ENCODE measurements at places on chromosomes 12 and 14.

GRCh38 chr12:58046271-58046670, 104.9 kb downstream of the ATP23 start:
- no peak for DNase-seq

GRCh38 chr14:20631880-20632389, 9.6 kb downstream of the OR6S1 start:
- peak; percentile 83 for DNase-seq

DNA sequence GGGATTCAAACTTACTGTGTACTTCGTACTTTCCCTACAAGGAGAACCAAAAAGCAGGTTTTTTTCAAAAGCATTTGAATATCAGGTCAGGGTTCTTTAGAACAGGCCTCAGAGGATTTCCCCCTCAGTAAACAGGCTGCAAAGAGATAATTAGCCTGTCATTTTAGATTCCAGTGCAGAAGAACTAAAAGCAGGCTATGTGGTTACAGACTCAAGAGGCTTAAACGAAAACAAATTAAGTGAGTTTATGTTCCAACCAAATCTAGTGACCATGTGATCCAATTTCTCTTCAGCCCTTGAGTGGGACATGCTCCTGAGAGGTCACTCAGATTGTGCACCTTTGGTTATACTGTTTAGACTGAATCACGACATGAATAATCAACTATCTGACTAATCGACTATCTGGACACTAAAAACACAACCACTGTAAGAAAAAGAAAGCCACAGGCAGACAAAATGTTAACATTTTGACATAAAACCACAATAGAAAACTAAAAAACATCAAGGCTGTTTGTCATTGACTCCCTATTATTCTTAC, 4.5 kb downstream of the TMED8 start:
- no peak for DNase-seq

DNA sequence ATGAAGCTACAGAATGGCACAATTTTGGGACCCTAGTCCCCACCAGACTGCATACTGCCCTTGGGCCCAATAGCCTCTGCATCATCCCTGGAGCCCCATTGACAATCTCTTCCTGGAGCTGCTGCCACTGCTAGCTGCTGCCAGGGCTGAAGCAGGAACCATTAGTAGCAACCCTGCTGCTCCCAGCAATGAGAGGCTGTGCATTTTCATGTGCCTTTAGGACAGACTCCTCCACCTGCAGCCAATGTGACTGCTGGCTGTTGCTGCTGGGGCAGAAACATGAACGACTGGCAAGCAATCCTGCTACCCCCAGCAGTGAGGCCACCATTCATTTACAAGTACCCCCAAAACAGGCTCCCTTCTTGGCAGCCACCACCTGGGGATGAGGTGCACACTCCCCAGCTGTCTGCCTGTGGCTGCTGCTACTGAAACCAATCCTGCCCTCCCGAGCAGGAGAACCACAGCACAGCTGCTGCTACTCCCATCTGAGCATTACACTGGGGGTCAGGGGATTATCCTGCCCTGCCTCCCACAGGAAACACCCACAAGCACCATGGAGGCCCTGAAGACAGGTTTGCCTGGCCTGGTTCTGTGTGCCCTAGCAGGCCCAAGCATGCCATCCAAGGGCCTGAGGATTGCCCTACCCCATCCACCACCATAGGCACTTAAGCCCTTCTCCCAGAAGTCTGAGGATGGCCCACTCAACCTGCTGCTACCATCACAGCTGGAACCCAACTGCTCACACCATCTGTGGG, 181.0 kb downstream of the MYRFL start:
- DNase-seq: no peak

DNA sequence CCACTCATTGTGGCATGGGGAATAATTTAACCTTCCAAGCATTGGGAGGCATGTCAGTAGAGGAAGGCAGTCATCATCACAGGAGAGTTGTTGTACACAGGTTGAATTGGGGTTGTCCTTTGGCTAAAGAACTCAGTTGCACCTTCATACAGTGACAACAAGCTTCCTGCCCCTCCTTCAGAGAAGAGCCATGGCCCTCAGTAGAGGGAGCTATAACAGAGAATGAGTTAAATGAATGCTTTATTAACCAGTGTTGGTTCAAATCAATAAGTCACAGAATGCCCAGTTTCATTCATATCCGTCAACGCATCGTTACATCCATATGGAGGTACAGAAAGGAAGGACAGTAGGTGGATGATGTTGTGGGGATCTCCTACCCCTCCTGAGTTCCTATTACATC, 4.8 kb downstream of the IFNG-AS1 start:
- no peak for DNase-seq

GRCh38 chr12:94139816-94140215, 8.6 kb upstream of the PLXNC1 start:
- DNase-seq: no peak

GRCh38 chr12:57765003-57765697, 1.7 kb downstream of the CYP27B1 start:
- peak; percentile 50 for DNase-seq

DNA sequence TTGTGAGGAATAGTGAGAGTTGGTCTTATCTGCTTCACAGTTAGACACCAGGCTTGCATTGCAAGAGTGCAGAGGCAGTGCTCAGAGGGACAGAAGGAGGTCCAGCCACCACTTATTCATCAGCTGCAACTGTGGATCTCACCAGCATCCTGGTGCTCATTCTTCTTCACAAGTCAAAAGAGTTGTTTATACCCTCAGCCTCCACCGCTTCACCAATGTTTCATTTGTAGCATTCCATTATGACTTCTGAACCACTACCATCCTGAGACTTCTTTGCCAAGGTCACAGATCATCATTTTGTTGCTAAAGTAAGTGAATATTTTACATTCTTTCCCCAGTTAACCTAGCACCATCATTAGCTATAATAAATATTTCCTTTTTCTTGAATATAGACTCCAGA, 230.5 kb upstream of the KITLG start:
- no peak for DNase-seq

DNA sequence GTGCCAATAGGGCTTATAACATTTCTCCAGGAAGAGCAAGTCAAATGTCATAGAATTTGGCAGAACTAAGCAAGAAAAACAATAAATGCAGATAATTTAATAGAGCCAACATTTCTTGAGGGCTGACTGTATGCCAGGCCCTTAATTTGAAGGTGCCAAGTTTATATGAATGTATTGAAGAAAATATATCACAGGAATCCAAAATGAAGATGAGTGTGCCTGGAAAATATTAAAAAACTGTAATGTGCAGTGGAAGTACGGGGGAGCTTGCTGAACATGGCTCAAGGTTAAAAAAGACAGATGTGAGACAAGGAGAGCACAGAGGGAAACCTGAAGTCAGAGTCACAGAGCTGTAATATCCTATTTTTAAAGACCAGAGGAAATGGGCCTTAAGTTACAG, 16.4 kb downstream of the NR1H4 start:
- DNase-seq: no peak

- no peak for DNase-seq
Observed at GRCh38 chr12:94872007-94872653, 131.4 kb downstream of the NDUFA12 start.

- DNase-seq: peak; percentile 54
Observed at GRCh38 chr14:104797115-104798044, 1.8 kb upstream of the AKT1 start.
